CD4-positive, alpha-beta T cell treated with Interferon alpha-2 for 1 hour (primary cell): ENCODE measurements at places on chromosomes 7 and 10.

- DNase-seq = peak; percentile 15
Measured at GRCh38 chr10:77245953-77246352, 391.7 kb downstream of the KCNMA1 start.

- DNase-seq = peak; percentile 20
Measured at GRCh38 chr7:112204499-112205342, 1.5 kb downstream of the DOCK4 start.

- DNase-seq = no peak
Measured at GRCh38 chr7:80380957-80381356, 130.9 kb downstream of the GNAT3 start.

DNA sequence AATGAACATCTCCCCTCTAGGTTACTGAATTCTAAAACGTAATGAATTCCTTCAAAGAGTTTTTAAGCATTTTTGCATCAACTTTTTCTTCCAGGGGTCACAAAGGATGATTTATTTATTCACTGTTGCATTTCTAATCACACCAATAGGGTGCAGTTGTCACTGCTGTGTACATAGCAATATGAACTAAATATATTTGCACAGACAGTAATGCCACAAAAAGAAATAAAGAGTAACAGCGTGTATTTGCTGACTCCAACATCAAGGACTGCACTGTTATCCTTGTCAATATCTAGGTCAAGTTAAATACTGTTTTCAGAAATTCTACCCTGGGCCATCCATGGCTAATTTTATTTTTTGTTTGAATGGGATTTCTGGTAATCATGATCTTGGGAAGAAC, 138.0 kb downstream of the FRMD4A start:
- DNase-seq = no peak

- no peak for DNase-seq
Measured at GRCh38 chr10:53223851-53224250, 451.3 kb upstream of the MBL2 start.

DNA sequence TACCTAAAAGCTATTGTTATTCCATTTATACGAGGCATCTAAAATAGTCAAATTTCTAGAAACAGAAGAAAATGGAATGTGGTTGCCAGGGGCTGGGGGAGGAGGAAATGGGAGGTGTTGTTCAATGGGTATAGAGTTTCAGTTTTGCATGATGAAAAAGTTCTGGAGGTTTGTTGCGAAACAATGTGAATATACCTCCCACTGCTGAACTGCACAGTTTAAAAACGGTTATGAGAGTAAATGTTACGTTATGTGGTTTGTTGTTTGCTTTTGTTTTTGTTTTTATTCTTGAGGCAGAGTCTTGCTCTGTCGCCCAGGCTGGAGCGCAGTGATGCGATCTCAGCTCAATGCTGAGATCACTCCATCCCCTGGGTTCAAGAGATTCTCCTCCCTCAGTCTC, 64.9 kb upstream of the NRBF2 start:
- DNase-seq = no peak

- DNase-seq = no peak
Measured at GRCh38 chr10:103188853-103189252, 4.2 kb downstream of the NT5C2 start.

DNA sequence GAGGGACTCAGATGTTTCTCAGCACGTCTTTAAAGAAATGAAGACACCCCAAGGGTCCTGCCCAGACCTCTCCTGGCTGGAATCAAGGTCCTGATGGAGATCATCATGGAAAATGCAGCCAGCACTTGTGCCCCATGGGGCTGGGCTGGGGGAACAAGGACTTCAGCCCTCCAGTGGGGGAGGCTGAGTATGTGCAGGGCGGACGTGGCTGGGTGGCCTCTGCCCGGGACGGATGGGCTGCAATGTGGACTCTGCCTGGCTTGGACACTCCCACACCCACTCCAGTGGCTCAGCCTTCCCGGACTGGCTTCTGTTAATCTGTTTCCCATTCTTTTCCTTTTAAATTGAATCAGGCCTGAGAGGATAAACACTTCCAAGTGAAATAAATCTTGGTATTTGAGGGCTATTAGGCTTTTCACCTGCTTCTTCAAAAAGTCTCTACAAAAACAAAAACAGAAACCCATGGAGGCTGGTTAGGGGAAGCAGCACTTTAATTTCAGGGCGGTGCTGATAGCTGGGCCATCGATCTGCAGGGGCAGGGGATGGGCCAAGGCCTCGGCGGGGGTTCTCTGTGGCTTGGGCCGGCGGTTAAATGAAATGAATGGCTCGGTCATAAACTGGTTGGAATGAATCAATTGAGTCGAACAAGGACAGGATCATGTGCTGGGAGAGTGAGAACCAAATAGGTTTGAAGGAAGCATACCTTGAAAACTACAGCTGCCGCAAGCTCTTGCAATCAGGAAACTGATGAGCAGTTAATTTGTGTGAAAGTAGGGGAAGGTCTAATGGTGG, 51.4 kb downstream of the ADARB2 start:
- no peak for DNase-seq

- DNase-seq = no peak
Measured at GRCh38 chr7:120163449-120163848, 109.5 kb upstream of the KCND2 start.

GRCh38 chr7:100752994-100753393, 19.6 kb downstream of the ZAN start:
- DNase-seq = no peak

DNA sequence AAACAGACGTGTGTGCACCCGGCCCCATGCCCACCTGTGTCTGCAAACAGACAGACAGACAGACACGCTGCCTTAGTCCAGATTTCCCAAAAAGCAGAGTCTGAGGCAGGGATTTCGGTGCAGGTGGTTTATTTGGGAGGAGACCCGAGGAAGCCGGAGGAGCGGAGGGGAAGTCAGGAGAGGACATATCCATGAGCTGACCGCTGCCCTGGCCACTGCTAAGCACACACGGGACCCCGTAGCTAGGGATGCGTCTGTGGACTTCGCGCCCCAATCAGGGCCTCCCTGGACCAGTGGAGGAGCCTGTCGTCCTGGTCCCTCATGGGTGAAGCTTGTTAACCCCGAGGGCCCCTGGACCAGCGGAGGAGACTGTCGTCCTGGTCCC, 47.6 kb downstream of the FOXL3 start:
- DNase-seq = no peak

DNA sequence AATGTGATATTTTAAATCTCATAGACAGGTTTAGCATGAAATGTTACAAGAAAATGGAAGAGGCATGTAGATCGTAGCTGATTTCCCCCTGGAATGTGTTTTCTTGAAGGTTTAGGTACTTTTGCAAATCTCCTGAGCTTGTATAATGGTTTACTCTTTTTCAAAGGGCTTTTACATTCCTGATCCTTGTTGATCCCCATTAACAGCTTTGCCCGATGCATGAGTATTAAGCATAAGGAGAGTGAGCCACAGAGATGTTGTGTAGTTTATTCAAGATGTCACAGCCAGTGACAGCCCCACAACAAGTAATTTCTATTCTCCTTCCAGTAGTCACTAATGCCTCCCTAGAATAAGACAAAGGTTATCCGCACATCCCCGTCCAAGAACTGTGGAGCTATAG, 103.7 kb downstream of the SKIDA1 start:
- DNase-seq = no peak

- no peak for DNase-seq
Measured at GRCh38 chr10:133131734-133132472, 28.1 kb upstream of the KNDC1 start.

DNA sequence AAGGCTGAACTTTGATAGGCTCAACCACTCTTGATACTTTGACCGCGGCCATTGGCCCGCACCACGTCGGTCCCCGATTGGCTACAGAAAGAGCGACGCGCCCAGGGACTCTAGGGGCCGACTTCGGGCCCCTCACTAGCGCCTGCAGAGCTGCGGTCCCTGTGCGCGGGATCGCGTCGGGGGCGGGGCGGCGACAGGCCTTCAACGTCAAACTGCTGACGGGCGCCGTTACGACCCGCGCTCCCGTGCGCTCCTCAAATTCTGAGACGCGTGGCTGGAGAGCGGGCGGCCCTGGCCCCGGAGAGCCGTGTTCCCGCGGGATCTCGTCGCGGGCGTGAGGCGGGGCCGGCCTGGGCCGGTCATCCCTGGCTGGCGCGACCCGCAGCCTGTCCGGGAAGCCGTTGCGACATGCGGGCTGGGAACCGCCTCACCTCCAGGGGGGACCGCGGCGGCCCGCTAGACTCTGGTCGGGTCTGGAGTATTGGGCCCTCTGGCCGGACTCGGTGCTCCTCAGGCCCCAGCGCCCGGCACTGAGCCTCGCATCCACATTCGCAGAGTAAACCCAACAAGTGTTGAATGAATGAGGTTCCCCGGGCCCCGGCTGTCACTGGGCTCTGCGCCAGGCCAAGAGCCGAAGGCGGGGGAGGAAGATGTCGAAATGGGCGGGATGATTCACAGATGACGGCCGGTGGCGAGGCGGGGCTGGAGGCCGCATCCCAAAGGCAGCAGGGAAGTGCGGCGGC, 643 bp upstream of the SLC25A28 start:
- peak; percentile 80 for DNase-seq

- no peak for DNase-seq
Measured at GRCh38 chr7:131471250-131472004, 85.0 kb downstream of the PODXL start.

- no peak for DNase-seq
Measured at GRCh38 chr10:14880229-14880628, 1.6 kb downstream of the SUV39H2 start.

DNA sequence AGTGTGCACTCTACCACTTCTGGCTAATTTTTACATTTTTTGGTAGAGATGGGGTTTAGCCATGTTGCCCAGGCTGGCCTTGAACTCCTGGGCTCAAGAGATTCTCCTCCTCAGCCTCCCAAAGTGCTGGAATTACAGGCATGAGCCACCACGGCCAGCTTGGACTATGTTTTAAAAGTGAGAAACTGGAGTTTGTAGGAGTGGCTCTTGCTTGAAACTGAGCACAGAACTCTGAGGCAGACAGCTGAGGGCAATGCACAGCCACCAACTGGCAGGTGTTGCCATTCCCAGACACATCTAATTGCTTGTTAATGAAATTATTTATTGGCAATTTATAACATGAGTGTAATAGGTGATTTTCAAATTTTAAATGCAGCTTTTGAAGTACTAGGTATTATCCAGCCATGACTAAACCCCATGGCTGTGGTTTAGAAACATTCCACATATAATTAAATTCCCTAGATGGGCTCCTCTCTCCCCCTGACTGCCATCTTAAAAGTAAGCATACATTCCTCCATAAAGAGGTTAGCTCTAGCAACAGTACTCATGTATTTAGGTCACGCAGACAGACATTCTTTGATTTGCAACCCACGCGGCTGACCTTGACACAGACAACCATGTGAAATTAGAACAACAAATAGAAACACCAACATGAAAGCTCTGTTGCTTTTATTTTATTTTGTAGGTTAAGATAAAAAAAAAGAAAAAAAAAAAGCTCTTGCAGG, 19.8 kb downstream of the PANK1 start:
- no peak for DNase-seq

DNA sequence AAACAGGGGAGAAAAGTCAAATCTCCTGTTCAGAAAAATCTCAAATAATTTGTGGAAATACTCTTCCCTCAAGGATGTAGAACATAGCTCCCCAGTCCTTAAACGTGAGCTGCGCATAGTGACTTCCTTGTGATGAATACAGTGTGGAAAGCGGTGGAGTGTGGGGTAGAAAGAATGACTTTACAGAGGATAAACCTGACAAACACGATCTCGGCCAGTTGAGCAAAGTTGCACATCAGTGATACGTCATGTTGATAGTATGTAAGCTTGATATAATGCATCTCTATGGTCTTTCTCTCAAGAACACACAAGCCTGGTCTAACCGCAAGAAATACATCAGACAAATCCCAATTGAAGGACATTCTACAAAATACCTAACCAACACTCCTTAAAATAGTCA, 32.0 kb upstream of the ZCCHC24 start:
- no peak for DNase-seq

GRCh38 chr7:126016722-126017121, 1087.1 kb upstream of the POT1 start:
- no peak for DNase-seq

GRCh38 chr7:23490357-23491135, 20.3 kb upstream of the IGF2BP3 start:
- DNase-seq = peak; percentile 68

GRCh38 chr10:64010711-64011110, 489.5 kb downstream of the REEP3 start:
- no peak for DNase-seq

- no peak for DNase-seq
Measured at GRCh38 chr10:132319853-132320653, 11.9 kb upstream of the LRRC27 start.

DNA sequence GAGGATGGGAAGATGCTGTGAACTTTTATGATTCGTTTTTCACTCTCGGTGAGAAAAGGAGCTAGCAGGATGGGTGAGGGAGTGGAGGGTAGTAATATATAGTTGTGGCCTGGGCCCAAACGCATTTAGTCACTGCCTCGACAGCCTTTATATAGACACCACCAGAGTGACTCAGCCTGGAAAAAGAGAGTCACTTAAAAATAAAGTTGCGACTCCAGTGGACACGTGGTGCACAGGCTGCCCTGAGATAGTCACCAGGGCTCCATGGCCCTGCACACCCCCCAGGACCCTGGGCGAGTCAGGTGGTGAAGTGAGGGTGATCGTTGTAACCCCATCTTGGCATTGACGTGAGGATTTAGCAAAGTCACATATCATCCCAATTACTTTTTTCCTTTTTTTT, 106.7 kb downstream of the CUX1 start:
- no peak for DNase-seq

DNA sequence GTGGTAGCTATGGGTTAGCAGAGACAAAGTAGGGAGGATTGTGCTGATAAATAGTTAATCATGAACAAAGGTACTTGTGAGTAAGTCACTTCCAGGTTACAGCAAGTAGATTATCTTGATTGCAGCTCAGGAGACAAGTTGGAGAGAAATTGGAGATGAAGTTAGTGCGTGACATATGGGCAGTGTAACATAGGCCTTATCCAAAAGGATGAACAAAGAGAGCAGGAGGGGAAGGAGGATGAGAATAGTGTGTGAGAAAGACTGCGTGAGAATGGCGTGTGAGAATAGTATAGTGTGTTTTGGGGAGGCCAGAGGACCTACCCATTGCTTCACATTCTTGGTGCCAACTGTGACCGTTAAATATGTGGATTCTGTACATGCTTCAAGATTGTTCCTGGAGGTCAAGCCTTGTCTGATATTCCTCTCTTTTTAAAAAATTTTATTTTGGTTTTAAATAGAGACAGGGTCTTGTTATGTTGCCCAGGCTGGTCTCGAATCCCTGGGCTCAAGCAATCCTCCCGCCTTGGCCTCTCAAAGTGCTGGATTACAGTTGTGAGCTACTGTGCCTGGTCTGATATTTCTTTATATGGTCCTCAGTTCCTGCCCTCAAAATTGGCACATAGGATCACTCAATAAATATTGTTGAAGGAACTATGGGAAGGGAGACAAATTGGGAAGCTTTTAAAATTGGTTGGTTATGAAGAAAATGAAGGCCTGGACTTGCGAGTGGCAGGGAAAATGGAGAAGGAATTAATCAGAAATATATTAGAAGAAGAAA, 3.2 kb downstream of the VCL start:
- DNase-seq = no peak

DNA sequence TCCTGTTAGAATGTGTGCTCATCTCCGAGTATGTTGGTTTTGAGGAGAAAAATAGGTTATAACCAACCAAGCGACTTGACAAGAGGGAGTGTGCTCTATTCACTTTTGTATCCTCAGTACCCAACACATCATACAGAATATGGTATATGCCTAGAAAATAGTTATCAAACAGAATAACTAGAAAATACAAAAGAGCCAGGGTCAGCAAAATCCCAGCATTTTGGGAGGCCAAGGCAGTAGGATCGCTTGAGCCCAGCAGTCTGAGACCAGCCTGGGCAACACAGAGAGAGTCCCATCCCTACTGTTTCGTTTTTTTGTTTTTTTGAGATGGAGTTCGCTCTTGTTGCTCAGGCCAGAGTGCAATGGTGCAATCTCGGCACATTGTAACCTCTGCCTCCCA, 257.9 kb downstream of the PARD3 start:
- no peak for DNase-seq

- DNase-seq = no peak
Measured at GRCh38 chr7:107975394-107976013, 27.5 kb downstream of the LAMB1 start.
